Frontal cortex (tissue), 4 donors: ENCODE measurements at places on chromosomes 12 and 14. TPM values are rescaled to one million over a fixed set of nuclear protein-coding genes. Genes with fewer than 3 reads are reported as not detected.
A peak's percentile ranks its signal among the peaks of the same experiment; 100 is the strongest.

- no peak for DNase-seq
Measured at GRCh38 chr14:67962215-67962644, 142.7 kb downstream of the RAD51B start.

Gene PNP
- 5.3 TPM for total RNA-seq

Gene OAS1
- 1.2 TPM for total RNA-seq

GRCh38 chr12:116287842-116288301 lies 10.4 kb upstream of the MED13L start:
- no peak for DNase-seq

Gene PDE6H
- total RNA-seq = not detected

DNA sequence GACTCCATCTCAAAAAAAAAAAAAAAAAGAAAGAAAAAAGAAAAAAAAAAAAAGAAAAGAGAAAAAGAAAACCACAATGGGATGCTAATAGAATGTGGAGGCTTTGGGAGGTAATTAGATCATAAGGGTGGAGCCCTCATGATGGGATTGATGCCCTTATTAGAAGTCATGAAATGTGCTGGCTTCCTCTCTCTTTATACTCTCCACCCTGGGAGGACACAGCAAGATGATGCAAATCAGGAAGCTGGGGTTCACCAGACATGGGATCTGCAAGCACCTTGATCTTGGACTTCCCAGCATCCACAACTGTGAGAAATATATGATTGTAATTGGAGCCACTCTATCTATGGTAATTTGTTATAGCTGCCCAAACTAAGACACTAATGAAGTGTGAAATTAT lies 13.4 kb upstream of the DRAM1 start:
- DNase-seq = no peak

DNA sequence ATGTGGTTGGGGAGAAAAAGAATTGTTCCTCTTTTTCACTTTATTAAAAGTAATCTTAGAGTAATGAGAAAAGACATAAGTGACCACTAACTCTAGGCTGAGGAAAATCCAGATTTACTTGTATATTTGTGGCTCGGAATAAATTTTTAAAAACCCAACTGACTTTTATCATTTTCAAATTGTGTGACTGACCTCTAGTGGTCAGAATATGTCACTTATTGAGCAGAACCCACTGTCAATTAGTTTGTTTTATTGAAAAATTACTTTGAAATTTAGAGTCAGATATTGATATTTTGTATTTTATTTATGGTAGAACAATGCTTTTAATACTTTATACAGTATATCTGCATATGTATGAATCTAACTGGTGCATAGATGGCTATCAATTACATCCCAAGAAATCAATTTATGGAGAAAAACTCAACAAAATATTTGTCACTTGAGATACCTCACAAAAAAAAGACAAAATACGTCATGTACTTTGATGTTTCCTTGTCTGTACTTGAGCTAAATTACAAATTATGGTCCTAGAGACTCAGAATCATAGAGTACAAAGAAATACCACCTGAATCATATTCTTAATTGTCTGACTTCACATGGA lies 229.4 kb downstream of the CNTN1 start:
- DNase-seq = no peak

DNA sequence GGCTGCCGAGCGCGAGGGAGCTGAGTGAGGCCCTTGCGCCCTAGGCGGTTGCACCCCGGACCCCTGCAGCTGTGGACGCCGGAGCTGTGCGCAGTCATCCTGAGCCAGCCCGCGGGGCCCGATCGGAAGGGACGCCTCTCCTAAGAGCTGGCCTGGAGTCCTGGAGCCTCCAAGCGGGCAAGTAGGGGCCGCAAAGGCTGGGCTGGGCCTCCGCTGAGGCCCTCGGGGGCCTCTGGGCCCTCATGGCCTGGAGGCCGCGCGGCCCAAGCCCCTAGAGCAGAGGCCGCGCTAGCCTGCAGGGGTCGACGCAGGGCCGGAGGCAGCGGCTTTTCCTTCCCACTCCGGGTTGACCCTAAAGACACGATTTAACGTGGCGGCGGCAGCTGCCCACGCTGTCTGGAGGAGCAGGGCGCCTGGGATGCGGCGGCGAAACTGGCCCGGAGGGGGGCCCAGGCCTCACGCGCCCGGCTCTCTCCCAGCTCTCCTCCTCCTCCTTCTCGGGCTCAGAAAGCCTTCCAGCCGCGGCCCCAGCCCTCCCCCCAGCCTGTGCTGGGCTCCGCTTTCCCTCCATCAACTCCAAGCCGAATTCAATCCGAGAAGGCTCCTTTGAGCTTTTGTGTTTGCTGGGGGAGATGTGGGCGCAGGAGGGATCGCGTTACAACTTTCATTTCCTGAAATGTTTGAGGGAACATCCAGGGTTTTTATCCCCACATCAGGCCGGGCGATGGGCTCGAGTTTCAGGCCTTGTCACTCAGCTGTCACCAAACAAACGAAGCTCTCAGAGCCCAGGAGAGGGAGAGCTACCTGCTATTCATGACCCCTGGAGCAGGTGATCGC lies 11.6 kb downstream of the SIX1 start:
- DNase-seq = peak; percentile 26

Gene SLC38A1
- total RNA-seq = 269 TPM

Gene PLA2G1B
- not detected for total RNA-seq

GRCh38 chr12:105920161-105920684 lies 218.5 kb downstream of the NUAK1 start:
- no peak for DNase-seq

Gene GLS2
- total RNA-seq = 4.1 TPM

Gene NPAS3
- total RNA-seq = 22.0 TPM

DNA sequence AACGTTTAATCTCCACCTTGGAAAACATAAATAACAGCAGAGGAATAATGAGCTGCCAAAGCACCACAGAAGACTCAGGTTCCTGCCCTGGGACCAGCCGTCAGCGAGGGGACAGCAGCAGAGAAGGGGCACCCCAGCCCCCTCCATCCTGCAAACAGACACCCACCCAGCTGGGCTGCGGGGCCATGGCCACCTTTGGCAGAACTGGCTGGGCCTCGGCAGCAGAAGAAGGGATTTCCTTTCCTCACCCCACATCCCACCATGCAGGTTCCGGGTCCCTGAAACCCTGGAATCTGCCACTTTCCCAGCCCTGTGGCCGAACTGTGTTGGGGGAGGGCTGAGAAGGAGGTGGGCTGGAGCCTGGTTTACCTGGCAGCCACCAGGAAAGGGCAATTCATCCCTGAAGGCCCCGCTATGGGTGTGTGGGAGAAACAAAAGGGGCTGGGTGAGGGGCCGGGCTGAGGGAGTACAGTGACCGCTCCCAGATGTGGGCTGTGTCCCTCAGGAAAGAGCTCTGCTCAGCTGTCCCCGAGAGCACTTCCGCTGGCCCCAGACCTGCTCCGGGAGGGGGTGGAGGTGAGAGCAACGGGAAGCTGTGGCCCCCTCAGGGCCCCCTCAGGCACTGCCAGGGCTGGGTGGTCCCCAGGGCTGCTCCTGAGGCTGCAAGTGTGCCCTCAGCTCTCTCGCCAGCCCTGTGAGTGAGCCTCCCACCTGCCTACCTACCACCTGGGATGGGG lies 3.8 kb downstream of the PGF start:
- no peak for DNase-seq

DNA sequence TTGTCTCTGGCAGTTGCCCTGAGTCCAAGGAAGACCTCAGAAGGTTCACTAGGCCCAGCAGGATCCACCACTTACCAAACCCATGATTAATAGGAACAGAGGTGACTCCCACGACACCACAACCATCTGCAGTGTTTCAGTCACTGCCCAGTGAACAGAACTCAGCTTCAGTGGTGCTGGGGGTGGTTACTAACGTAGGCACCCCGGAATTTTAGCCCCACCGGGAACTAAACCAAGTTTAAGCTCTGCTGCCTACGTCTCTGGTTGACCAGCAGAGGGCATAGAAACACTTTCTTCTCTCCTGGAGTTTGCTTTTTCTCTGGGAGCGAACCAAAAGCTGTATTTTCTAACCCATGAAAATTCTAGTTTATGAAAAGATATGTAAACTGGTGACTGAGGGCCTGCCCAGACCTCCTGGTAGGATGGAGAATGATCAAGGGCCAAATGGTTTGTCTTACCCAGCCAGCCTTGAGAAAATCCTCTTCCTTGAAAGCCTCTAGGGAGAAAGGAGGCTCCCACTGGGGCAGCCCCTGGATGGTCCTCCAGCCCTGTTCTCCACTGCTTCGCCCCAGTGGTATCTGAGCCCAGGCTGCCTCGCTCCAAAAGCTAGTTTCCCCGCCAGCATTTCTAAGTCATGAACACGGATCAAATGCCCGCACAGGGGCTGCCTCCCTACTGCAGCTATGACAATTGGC lies 379.8 kb downstream of the DPF3 start:
- DNase-seq = peak; percentile 20

DNA sequence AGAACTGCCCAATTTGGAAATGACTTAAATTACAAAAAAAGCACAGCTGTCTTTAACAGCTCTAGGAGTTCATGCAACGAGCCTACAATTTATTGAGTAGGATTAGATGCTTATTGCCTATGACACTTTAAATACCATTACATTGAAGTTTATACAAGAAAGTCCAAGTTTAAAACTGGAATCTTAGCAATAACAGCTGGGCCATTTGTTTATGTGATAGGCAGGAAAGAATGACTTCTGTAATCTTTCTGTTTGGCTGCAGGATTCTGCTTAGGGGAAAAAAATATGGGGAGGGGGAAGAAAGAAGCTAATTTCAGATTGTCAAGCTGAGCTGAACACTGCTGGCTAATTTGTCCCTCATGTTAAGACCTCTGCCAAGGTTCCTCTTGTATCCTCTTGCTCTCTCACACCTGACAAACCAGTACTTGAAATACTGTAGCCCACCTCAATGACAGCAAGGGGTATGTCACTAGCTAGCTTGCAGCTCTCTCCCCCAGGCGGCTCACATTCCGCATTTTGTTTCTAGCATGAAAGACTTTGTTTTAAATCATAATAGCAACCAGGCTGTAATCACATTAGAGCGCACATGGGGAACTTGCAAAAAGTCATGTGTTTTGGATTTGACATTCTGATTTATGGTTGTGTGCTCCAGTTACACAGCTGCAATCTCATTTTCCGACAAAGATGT lies 384.8 kb downstream of the BMP4 start:
- DNase-seq = no peak

DNA sequence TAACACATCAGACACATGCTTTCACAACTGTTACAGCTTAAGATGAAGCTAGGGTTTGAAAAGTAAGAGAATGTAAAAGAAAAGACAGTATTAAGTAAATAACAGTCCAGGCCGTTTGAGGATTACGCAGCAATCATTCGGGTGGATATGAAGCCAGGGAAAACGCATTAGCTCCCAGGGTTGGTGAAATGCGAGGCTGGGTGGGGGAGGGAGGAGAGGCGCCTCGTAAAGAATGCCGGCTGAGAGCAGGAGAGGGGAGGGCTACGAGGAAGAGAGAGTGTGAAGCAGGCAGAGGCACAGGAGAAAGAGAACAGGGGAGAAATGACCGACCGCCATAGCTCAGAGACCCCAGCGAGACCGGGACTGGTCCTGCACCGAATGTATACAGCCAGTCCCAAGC lies 73.0 kb downstream of the IQSEC3 start:
- no peak for DNase-seq

DNA sequence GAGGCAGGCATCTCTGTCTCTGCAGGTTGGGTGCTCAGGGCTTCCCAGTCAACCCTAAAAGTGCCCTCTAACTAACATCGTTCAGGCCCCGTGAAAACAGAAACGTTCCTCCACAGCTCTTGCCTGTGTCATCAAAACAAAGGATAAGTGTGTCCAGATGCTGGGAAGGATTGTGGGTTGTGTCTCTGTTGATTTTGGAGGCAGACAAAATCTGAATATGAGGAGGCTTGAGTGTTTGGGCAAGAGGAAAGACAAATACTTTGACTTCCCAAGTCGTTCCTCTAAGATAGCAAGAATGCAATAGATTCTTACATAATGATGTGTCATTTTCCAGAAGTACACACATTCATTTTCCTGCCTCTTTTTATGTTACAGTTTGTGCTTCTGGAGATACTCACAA lies 52.9 kb downstream of the SERPINA3 start:
- no peak for DNase-seq

DNA sequence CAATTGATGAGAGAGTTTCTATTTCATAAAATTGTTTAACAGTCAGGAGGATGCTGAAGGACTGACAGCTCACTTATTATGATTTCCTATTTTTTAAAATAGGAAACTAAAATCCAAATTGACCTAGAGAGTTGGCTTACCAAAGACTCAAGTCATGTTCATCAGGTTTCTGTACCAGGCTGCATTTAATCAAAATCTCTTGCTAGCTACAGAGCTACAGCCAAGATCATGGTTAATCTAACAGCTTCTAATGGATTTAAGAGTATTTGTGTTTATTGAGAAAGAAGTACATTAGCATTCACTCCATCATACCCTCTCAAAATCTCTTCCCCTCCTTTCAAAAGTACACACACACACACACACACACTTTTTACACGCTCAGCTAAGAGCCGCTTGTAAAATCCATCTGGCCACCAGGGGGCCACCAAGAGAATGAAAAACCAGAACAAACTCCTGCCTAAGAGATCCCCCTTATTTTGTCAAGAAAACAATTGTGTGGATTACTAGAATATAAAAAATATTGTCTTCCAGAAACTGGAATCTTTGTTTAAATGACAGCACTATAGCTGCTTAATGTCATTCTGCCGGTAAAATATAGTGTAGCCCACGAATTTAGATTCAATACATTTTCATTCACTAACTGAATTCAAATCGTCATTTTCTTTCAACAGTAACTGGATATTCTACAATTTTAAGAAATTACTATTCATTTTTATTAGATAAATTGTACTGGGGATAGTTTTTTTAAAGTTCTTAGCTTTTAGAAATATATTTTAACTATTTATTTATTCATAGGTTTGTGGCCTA lies 334.0 kb downstream of the BTG1 start:
- DNase-seq = peak; percentile 13

DNA sequence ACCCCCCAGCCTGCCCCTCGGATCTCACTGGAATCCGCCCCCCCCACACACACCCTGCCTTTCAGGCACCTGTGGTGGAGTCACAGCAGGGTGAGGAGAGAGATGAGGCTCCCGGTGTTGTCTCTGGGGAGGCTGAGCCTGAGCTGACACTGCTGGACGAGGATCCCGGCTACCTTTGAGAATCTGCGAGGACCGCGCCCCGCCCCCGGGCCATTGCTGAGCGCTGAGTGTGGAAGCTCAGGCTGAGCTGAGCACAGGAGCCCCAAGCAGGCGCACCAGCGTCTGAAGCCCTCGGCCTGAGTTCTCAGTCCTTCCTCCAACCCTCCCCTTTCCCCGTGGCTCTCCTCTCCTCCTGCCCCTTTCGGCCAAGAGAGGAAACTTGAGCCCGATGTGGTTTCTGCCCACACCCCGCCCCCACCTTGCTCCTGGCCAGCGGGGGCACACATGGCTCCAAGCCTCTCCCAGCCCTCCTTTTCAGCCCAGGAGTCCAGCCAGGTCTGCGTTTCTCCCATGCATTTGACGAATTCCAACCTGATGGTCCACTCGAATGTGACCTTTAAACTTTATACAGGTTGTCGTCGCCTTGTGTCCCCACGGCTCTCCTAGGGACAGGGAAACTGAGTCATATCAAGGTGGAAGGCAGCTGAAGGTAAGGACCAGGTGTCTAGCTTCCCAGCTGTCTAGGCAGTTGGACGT lies at the start of gene NFE2:
NFE2 (minus strand) TSS at position 284 of the 696 bp plus-strand sequence. CDS start 5,767 bp downstream, outside the sequence.
- DNase-seq = no peak
